ENCODE measurements at places on chromosomes 1 and 21. TPM values are rescaled to one million over a fixed set of nuclear protein-coding genes. Genes with fewer than 3 reads are reported as not detected.
A peak's percentile ranks its signal among the peaks of the same experiment; 100 is the strongest.

DNA sequence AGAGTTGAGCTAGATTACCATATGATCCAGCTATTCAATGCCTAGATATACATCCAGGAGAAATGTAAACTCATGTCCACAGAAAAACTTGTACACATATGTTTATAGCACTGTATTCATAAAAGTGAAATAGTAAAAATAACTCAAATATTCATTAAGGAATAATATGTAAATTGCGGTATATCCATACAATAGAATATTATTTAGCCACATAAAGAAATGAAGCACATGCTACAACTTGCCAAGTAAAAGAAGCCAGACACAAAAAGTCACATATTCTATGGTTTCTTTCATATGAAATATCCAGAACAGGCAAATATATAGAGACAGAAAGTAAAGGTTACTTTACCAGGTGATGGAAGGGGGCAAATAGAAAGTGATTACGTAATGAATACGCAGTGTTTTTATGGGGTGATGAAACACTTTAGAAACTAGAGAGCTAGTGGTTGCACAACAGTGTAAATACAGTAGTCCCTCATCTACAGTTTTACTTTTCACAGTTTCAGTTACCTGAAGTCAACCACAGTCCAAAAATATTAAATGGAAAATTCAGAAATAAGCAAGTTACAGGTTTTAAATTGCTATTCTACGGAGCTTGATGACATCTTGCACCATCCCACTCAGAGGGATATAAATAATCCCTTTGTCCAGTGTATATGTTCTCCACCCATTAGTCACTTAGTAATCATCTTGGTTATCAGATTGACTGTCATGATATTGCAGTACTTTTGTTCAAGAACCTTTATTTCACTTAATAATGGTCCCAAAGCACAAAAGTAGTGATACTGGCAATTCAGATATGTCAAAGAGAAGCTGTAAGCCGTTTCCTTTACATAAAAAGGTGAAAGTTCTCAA, 62.3 kb downstream of the ZNF644 start:
- DNase-seq: peak; percentile 24

The KRTAP21-2 gene
- not detected for total RNA-seq

DNA sequence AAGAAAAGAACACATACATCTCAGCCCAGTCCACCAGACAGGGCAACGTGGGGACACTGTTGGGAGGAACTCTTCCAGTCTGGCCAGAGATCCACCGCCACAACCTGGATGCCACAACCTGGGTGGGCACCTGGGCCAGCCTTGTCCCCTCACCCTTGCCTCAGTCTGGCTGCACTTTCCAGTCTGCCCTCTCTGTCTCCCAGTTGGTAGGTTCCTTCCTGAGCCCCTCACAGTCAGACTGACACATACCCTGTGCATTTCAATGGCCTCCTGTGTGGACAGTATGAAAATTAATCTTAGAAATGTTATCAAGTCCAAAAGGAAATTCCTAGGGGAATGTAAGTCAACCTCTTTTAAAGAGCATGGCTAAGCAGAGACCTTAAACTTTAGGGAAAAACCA, 49.5 kb downstream of the DDX20 start:
- no peak for DNase-seq

The CHIA gene
- not detected for total RNA-seq

- no peak for DNase-seq
These were observed 3.9 kb upstream of the LEFTY2 start for GRCh38 chr1:225944951-225945350.

DNA sequence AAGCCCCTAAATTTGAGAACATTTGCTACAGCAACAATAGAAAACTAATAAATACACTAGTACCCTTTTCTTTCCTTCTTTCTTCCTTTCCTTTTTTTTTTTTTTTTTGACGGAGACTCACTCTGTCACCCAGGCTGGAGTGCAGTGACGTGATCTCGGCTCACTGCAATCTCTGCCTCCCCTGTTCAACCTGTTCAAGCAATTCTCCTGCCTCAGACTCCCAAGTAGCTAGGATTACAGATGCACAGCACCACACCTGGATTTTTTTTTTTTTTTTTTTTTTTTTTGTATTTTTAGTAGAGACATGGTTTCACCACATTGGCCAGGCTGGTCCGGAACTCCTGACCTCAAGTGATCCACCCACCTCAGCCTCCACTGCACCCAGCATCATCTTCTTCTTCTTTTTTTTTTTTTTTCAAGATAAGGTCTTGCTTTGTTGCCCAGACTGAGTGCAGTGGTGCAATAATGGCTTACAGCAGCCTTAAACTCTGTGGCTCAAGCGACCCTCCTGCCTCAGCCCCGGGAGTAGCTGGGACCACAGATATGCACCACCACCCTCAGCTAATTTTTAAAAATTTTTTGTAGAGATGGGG, 19.6 kb upstream of the CBR3 start:
- DNase-seq: no peak

DNA sequence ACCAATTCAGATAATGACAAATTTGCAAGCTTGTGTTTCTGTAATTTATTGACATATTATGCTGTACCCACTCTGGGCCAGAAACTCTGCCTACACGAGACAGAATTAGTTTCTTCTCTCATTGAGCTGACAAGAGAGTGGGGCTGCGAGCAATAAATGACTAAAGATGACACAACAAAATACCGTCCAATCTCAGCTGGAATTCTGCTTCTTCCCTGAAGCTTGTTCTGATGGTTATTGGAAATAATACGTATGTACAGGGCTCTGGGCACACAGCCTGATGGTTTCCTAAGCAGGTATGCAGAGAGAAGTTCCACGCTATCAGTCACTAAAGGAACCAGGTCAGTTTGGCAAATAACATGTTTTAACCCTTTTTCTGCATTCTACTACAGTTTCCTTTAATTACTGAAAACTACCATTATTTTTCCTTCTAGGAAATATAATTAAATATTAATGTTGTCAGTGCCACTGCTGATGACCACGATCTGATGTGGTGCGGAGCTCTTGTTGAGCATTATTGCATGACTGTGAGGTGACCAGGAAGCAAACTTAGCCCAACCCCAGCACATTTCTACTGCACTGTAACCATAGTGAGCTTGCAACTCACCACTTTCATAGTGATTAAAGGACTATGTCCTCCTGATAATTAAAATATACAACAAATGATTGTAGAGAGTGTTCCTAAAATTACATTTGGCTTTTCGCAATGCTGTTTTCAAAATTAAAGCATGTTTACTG, 221.4 kb upstream of the L1TD1 start:
- DNase-seq: no peak

DNA sequence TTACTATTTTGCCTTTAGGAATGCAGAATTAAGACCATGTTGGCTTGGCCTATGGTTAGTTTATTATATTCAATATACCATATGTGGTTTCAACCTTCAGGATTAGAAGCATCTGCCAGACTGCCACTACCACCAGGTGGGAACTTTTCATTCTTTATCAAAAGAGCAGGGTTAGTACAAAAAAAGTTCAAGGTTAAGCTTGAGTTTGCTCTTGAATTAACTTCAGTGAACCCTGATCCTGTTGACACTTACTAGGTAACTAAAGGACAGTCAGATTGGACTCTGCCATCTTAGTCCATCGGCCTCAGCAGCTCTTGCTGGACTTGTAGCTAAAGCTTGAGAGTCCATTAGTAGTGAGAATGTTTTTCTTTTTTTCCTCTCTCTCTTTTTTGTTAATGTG, 22.1 kb downstream of the CLIC4 start:
- DNase-seq: no peak
